Anterior cingulate cortex (tissue), 58 donors: ENCODE measurements at places on chromosomes 6 and 20.

DNA sequence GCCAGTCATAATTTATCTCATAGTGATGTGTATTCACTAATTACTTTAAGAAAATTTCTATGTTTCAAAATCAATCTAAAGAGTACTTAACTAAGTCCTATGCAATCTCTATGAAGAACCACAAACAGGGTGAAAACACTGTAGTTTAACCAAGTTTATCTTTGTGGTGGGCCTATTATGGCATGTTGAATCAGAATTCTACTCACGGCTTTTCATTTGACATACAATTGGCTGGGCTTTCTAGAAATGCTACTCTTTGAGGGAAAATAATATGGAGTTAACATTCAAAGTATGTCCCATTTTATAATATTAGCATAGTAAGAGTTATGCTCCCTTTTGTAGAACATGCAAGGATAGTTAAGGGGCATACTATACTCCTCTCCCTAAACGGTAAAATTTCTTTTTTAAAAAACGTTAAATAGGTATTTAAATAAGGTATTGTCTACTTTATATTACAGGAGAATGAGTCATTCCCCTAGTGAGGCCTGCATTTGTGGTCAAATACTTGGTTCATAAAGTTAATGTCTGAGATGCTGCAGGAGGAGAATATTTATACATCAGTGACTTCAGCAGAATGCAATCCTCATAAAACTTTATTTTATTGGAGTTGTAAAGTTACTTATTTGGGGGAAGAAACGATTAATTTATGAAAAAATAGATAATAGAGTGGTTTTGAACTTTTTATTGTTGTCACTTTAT is 1.8 kb downstream of the MOXD1 start:
- no peak for DNase-seq

DNA sequence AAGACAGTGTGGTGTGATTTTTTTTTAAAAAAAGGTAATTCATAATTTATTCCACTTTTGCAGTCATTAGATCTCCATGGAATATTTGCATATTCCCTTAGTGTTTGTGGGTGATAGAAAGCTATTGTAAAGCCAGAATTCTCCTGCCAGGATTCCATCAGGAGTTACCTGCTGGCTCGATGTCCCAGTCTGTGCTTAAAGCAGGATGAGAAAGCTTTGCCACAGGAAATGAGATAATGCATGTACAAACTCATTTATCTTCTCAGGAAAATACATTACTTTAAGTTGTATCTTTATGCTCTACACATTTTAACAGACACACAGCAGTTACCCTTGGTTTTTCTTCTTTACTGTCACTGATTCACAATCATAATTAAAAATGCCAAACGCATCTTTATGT is 553.0 kb downstream of the CD109 start:
- no peak for DNase-seq

DNA sequence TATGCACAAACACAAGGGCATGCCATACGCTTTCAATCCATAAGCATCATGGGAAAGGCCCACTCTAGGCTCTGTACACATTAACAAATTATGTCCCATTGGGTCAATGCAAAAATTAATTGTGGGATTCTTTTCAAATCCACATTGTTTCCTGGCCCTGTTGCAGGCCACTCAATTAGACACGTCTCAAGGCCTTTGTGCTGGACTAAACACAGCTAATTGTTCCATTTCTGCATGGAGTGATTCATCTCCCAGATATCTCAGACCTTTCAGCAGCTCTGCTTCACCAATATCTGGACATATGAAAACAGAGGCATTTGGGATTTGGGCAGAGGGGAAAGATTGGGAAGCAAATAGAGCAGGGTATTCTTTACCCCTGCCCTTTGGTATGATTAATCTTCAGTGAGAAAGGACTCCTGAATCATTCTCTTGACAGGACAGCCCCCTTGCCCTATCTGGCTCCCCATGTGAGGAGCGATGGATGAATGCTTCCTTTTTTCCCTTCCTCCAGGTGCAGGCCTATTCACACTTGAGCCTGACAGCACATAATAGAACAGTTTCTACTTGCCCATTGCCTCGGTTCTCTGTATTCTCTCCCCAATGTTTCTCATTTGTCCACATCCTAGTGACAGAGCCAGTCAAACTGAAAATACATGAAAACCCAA is 547.6 kb downstream of the HAO1 start:
- DNase-seq, result no peak

- peak; percentile 25 for DNase-seq
These were observed 2.5 kb upstream of the TMEM14C start for GRCh38 chr6:10720265-10720959.
